Cortex of kidney (tissue), 1 donor: ENCODE measurements at places on chromosomes 7 and 10.

- DNase-seq = no peak
These were observed 107.5 kb upstream of the SDK1 start for GRCh38 chr7:3193379-3194120.

GRCh38 chr7:127035203-127035849 lies 217.4 kb downstream of the GRM8 start:
- no peak for DNase-seq

- no peak for DNase-seq
These were observed 73.5 kb downstream of the BUB3 start for GRCh38 chr10:123227706-123228105.

DNA sequence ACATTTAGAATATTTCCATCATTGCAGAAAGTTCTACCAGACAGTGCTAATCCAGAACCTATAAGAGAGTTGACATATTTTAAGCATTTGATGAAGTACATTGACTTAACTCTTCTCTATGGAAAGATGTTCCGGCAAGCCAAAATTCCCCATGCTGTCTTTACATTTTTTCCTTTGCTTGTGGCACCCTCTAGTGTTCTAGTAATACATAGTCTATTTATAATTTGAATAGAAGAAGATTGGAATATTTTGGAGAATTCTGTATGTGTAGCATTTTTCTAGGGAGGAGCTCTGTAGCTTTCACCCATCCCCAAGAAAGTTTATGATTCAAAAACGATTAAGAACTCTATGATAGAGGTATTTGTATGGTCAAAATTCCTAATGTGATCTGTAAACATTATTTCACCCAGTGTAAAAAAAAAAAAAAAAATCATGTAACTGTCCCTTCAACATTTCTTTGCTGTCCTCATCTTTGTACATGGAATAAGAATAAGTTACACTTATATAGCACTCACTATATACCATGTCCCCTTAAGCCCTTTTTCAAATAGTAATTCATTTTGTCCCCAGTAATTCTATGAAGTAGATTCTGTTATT lies 33.2 kb downstream of the NRF1 start:
- no peak for DNase-seq

DNA sequence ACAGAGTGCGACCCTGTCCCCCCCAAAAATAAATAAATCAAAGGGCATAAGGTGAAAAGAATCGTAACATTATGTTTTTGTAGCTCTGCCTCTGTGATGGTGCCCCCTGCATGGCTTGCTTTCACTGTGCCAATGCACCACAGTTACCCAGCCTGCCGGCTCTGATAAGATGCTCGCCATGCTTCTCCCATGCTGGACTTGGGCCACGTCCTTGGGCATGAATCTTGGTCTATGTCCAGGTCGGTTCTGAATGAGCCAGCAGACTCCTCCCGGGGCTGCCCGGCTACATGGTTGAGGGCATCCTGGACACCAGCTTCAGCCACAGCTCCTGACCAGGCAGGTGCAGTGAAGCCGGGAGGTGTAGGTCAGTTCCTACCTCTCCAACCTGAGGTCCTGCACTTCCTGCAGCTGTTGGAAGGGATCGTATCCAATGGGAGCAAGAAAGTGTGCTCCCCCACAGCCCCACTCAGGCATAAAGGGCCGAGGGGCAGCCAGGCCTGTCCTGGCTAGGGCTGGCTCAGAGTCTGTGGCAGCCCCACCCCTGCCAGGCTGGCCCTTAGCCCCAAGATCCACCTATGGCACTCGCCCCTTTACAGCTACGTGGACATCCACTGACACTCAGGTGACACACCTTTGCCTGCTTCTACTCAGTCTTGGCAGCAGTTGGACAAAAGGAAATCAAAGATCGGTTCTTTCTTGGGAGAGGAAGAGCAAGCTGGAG lies 34.1 kb downstream of the CHST3 start:
- DNase-seq = no peak

DNA sequence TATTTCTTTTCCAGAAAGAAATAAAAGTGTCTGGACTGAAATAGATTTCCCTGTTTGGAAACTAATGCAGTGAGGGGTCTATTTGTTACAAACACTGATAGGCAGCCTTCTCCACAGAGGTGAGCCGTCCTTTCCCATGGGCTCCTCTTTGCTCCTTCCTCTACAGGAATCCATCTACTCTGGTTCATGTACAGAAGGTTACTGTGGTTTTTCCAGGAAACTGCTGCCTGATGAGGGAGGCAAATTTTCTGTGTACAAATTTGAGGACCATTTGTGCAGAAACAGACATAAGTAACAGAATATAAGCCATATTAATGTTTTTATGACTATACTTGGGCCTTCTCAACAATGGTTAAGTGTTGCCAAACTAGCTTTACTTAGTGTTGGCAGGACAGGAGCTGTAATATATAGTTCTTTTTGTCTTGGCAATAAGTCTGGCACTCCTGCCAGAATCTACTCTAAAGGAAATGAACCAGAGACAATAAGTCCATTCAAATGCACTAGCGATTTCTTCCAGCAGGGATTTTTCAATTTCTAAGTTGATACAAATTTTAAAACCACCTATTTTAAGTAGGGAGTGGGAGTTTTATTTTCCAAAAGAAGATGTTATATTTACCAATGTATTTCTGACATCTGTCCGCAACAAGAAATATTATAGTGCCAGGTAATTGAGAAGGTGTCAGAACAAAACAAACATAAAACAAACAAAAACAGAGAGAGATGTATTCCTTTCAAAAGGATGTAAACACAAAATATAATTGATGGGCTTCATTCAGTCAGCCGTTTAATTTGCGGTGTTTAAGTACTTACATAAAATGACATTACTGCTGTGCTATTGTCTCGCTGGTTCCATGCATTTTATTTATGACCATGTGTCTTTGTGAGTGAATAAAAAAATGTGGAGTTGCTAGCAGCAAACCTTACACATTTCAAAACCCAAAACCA lies 91.0 kb upstream of the NFE2L3 start:
- no peak for DNase-seq

DNA sequence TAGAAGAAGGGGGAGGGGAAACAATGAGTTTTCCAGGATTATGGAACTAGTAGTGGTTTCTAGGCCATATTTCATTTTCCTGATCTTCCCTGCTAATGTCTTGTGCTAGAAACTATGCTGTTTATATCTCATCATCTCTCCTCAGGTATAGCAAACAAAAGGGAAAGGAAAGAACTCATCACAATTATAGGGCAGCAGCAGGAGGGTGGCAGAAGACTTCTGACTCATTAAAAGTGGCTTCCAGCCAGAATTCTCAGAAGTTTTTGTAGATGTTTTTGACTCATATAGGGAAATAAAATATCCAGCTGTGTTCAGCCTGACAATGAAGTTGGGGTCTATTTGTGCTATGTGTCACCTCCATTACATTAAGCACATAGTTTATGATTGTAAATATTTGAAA lies 6.5 kb downstream of the AHR start:
- DNase-seq = no peak

GRCh38 chr7:3028758-3029093 lies 14.9 kb downstream of the CARD11 start:
- DNase-seq = no peak

DNA sequence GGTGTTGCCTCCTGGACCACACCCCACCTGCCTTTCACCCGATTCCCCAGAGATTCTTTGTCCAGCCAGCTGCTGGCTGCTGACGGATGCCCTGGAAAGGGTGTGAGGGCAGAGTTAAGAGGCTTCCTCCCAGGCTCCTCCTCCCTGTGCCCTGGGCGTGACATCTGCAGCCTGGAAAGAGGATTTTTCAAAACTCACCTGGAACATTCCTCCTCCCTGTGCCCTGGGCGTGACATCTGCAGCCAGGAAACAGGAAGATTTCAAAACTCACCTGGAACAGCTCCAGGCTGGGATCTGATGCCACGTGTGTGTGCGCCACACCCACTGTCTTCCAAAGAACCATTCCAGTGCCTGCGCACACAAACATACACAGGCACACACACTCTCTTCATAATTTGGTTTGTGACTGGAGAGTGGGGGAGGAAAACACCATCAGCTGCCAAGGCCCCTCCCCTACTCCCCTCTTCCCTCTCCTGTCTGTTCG lies 5.2 kb downstream of the MARVELD1 start:
- DNase-seq = no peak

DNA sequence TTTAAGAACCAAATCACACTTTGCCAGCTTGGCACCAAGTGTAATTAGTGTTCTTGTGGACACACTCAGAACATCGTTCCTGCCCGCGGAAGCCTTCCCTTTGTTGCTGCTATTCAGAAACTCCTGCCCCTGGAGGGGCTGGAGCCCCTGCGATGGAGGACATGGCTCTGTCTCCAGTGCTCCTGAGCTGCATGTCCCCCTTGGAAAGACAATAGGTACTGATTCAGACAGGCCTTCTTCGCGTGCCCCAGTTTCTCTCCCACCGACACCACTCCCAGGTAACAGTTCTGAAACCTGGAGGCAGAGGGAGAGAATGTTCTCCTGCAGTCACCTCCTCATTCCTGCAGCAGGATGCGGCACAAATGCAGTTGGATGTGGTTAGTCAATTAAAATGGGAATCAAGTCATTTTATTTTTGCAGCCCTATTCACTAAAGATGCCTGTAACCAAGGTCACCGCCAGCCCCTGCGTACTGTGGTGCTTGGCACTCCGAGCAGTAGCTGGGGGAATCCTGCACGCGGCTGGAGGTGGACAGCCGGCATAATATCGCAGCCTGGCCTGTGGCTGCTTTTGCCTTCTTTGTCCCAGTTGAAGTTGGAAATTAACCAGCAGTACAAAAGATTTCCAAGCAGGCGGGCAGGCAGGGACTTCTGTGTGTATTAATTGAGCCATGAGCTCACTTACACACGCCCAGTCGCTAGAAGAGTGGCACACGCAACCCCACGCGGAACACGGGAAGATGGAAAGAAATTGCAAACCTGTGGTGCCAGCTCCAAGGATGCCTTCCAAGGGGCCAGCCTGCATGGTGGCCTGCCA lies 205.7 kb downstream of the EBF3 start:
- DNase-seq = no peak
